ENCODE measurements at places on chromosomes 4 and X.

DNA sequence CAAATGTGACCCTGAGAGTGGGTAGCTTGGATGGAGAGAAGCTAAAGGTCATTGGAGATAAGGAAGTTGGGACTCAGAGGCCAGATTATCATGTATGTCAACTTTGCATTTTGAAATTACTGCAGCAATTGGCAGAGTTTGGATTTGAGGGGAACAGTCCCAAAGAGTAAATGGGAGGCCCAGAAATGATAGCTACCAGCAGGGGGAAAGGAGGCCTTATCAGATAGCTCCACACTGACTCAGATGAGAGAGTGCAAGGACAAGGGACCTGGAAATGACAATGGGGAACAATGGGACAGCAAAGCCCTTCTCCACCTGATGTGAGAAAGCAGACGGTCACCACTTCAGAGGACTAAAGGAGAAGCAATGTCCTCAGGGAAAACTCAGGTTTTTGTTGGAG is 201.5 kb upstream of the JADE1 start:
- no peak for DNase-seq

- DNase-seq, result no peak
Observed at GRCh38 chrX:129736491-129736890, 2.3 kb upstream of the XPNPEP2 start.

DNA sequence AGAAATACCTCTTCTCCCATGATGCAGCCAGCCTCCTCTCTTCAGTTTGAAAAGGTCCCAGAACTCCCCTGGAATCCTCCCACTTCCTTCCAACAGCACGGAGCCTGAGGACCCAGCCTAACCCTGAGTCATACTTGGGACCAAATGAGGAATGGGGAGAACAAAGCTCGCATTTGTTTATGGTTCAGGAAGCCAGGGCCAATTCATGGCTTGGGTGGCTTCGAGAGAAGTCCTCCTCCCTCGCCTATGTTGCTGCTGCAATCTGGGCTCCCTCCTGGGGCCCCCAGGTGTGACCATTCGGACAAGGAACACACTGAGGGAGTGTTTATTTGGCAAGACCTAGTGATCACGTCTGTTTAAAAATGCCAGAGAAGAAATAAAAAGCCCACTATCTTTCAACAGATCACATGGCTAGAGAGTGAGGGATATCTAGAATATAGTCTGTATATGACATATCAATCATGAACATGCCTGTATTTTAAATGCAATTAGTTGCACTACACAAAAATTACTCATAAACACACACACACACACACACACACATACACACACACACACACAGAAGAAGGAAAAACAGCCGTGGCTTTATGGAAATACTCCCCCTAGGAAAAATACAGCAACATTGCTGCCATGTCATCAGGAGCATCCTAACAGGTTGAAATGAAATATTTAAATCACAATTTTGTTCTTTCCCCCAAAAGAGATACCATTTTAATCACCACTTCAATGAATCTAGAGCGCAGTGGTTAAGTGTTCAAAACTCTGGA is 155.7 kb upstream of the MAP3K15 start:
- DNase-seq, result no peak

DNA sequence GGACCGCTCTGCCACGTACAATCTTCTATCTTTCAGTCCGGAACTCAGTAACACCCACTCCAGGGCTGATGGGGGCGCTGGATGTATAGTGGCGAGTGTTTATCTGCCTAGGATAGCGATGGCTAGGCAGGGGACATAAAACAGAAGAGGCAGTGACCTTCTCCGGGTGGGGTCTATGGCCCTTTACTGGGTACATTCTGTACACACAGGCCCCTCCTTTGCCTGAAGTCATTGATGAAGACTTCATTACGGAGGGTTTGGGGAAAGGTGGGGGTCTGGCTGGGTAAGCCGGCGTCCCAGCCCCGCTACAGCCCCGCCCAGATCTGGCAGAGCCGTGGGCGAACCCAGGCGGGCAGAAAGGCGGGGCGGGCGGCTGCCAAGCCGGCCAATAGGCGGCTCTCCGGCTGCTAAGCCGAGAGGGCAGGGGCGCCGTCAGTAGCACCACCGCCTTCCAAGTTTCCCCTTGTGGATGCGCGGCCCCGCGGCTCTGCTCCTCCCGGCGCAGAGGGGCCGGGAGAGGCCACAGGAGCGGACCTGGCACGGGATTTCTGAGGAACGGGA is at the start of gene CHST7:
TSS of gene CHST7 (plus strand) at position 435 of the 561 bp plus-strand sequence. CDS start 167 bp downstream, outside the sequence.
- peak; percentile 46 for DNase-seq

- DNase-seq, result no peak
Observed at GRCh38 chrX:18725310-18725943, 18.0 kb downstream of the PPEF1 start.

DNA sequence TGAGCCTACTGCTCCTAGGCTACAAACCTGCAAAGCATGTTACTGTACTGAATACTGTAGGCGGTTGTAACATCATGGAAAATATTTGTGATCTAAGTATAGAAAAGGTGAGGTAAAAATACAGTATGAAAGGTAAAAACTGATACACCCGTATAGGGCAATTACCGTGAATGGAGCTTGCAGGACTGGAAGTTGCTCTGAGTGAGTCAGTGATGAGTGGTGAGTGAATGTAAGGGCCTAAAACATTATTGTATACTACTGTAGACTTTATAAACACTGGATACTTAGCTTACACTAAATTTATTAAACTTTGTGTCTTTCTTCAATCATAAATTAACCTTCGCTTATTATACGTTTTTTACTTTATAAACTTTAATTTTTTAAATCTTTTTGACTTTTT is 3.7 kb downstream of the KIF4A start:
- no peak for DNase-seq

- DNase-seq, result no peak
Observed at GRCh38 chr4:10747186-10747585, 62.6 kb upstream of the CLNK start.

DNA sequence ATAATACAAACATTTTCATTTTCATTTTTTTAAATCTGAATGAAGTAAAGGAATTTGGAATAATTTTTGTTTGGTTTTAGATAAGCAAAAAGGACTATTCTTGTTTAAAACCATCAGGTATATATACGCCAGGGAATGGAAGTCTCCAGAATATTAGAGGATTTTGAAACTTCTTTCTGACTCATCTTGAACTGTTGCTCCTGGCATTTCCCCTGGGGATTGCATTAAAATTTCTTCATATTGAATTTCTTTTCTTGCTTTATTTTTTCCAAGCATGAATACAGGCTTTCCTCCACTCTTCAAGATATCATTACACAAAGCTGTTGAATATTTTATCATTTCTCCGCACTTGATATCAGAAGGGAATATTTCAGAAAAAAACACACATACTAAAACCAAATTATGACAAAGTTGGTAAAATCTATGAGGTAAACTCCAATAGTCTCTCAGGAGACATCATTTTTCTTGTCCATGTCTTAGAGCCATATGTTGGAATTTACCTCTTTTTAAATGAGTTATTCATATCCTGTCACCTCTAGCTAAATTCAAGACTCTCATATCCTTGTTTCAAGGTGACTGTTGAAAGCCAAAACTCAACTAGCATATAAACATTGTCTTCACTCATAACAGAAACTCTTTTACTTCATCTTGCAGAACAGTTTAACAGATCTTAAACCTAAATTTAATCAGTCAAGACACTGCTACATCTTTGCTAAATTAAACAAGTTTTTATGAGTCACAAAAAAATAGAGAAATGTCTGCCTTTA is 20.7 kb upstream of the CSN1S1 start:
- no peak for DNase-seq

GRCh38 chr4:113788888-113789287 is 27.4 kb upstream of the CAMK2D start:
- no peak for DNase-seq

GRCh38 chr4:142706381-142706780 is 139.7 kb downstream of the INPP4B start:
- DNase-seq, result no peak

GRCh38 chr4:184347251-184348239 is 126.8 kb downstream of the IRF2 start:
- no peak for DNase-seq

- no peak for DNase-seq
Observed at GRCh38 chr4:110611968-110612447, 10.9 kb downstream of the PITX2 start.

- no peak for DNase-seq
Observed at GRCh38 chr4:3009422-3009821, 46.1 kb downstream of the GRK4 start.

GRCh38 chrX:50204364-50204899 is at the start of gene CCNB3:
Gene CCNB3, plus strand, starts transcription at chrX:50204765. Its CDS starts 80,399 bp downstream, at chrX:50285164.
- peak; percentile 52 for DNase-seq

DNA sequence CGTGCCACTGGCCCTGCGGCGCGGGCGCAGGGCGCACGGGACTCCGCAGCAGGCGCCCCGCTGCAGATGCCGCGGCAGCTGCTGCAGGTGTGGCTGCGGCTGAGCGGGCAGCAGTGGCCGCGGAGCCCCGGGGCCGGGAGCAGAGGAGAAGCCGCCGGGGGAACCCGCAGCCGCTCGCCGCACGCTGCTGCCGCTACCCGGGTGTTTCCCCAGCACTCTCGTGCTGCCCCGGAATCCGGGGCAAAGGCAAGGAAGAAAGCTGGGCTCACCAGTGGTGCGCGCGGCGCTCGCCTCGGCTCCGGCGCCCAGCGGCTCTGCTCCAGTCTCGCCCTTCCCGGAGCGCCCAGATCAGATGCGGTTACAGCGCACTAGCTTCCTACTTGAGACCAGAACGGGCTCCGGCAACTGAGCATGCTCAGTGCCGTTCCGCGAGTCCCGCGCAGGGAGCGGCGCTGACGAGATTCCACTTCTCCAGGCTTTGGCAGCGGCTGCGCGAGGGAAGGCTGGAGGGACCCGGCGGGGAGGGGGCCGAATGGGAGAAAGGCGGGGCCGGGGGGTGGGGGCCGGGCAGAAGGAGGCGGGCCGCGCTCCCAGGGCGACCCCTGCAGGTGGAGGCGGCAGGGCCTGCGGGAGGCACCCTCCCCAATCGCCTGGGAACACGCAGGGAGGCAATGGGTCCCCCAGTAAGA is at the start of gene APBB2:
TSS of gene APBB2 (minus strand) at position 407 of the 689 bp plus-strand sequence. CDS start 181,288 bp downstream, outside the sequence.
- no peak for DNase-seq

DNA sequence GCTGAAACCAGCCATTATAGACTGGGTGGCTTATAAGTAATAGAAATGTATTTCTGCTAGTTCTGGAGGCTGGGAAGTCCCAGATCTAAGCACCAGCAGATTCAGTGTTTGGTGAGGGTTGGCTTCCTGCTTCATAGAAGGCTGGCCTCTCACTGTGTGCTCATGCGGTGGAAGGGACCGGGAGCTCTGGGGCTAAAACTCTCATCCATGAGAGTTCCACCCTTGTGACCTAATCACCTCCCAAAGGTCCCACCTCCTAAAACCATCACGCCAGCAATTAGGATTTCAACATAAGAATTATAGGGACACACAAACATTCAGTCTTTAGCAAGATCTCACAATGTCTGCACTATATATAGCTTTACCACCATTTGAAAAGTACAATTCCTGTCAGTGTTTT is 215.2 kb downstream of the CBR4 start:
- DNase-seq, result no peak

DNA sequence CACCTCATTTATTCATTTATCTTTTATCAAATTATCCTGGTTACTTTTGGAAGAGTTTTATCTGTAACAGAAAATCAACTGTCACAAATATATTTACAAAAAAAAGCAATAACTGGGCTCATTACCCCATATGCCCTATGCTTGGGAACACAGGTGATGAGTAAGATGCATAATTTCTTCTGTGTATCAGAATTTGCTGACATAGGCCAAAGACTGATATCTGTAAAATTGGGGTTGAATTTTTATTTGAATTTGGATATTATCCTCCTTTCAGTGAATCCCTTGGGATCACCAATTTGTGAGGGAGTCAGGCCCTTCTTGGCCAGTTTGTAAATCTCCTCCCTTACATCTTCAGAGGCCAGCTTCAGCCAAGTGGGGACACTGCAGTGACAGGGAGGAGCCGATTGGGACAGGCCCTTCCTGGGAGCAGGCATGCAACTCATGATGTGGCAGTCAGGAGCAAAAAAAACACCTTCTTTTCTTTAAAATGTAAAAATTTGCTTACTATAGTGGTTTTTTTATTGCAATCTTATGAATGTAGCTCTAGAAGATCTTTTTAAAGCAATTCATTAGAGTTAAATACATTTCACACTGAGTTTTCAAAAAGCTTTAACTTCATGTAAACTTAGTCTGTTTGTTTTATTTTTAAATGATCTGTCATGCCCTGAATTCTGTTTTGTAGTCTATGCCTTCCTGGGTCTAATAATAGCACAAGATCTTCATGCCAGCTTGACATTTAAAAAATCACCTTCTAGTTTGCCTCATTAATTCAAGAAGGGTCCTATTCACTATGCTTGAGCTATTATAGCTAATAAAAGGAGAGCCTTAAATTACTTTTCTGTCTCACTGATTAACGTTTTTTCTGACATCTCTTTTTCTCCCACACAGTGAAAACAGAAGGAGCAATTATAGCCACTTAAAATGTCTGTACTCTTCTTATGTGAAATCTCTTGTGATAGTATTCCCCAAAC is 136.6 kb upstream of the SPRY1 start:
- DNase-seq, result no peak

DNA sequence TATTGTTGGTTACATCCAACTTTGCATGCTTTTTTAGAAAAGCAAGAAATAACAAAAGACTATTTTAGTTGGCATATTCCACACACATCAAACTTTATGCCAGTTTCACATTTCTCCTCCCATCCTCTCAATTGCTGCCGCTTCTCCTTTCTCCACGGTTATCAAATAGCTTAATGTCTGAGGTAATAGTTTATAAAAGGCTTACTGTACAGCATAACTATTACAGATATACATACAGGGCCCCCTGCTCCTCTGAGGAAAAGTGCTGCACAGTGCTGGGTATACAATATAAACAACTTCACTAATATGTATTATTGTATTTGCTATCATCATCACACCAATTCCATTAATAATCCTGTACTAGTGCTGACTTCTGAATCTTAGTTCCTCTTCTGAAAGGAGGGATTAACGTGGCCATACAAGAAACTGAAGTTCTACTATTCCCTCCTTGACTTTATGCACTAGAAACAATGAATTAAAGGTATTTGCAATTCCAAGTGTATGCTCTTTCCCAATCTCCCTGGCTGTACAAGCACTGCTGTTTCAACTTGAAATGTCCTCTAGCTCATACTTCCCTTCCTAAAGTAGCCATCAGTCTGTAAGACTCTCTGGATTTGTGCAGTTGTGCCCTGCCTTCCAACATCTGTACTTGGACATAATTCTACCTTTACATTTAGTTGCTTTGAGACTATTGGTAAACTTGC is 2.5 kb downstream of the CCNI start:
- DNase-seq, result no peak

DNA sequence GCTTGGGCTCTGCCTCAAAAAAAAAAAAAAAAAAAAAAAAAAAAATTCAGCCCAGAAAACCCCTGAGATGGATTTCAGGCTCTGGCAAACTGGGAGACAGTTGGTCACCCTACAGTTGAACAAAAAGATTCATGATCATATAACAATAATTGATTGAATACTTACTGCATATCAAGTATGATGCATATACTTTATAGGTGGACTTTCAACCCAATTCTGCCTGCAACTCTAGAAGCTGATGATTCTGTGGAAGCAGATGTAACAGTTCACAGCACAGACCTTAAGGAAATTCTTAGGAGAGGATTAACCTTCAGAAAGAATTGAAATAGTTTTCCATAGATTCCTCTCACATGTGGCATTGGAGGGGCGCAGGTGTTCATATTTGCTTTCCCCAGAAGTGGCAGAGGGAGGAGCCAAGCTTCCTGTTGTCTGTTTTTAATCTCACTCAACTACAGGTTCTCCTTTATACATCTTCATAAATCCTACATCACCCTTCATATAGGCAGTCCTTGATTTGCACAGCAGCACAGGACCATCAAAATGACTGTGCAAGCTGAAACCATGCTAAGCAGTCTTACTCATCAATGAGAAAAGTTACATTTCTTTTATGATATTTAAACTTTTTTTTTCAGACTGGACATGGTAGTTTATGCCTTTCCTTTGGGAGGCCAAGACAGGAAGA is 149.4 kb upstream of the KLF3 start:
- no peak for DNase-seq

- no peak for DNase-seq
Observed at GRCh38 chrX:57822818-57823217, 87.4 kb downstream of the ZXDA start.
